ENCODE measurements at places on chromosomes 12 and 14.

- DNase-seq = no peak
These were observed 185.7 kb downstream of the DAD1 start for GRCh38 chr14:22403296-22403695.

DNA sequence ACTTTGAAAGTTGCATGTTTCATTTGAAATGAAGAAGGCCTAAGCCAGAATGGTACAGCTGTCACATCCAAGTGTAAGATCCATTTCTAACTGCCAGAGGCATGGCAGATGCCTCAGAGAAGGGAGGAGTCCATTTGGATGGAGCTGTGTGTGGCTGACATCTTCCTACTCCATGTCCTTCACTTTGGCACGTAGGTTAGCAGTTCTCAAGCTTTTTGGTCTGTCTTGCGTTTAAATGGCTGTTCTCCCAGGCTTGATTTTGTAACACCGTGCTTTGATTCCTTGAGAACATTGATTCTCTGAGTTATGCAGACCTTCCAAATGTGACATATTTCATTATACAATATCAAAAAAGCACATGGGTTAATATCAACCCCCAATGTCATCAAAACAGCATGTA lies 23.4 kb downstream of the EML1 start:
- DNase-seq = no peak

DNA sequence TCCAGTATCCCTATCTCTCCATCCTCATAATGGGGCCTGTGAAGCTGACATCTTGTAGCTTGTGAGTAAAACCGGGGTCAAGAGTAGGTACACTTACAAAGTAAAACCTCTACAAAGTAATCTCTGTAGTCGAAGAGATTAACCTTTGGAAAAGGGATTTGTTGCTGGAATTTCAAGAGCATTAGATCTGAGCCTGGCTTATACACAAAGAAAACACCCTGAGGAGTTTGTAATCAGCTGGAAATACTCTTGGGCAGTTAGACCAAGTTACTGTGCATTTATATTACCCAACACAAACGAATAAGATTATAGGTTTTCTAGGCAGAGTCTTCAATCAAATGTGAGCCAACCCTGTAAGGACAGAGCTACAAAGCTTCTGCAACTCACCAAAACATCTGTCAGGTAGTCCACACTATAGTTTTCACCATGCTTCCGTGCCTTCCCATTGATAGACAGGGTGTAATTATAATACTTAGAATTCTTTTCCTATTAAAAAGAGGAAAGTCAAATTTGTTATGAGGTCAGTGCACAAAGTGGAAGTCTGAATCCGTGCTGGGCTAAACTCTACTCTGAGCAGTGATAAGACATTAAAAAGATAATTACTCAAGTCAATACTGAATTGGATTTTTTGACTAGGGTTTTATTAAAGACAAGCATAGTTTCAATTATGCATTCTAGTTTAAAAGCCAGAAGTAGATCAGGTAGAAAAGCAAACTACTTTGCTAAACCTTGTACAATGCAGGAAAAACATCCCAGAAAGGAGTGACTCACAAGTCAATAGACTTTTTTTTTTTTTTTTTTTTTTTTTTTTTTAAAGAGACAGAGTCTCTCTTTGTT lies 14.6 kb downstream of the GNS start:
- DNase-seq = no peak

- no peak for DNase-seq
These were observed 207.9 kb downstream of the SLC16A7 start for GRCh38 chr12:59803735-59804134.

- no peak for DNase-seq
These were observed 2.8 kb downstream of the SLC5A8 start for GRCh38 chr12:101207086-101207780.

- DNase-seq = no peak
These were observed 26.9 kb downstream of the TEP1 start for GRCh38 chr14:20386276-20386855.

- no peak for DNase-seq
These were observed 14.2 kb upstream of the FZD10 start for GRCh38 chr12:130147875-130148596.

- DNase-seq = no peak
These were observed 82.1 kb downstream of the SPTSSA start for GRCh38 chr14:34379816-34380470.

DNA sequence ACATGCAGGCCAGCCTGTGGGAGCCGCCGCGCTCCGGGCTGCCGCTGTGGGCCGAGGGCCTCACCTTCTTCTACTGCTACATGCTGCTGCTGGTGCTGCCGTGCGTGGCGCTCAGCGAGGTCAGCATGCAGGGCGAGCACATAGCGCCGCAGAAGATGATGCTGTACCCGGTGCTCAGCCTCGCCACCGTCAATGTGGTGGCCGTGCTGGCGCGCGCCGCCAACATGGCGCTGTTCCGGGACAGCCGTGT lies 2.9 kb downstream of the TMEM121 start:
- DNase-seq = no peak

- DNase-seq = no peak
These were observed 23.8 kb upstream of the CATSPERB start for GRCh38 chr14:91755570-91756295.

DNA sequence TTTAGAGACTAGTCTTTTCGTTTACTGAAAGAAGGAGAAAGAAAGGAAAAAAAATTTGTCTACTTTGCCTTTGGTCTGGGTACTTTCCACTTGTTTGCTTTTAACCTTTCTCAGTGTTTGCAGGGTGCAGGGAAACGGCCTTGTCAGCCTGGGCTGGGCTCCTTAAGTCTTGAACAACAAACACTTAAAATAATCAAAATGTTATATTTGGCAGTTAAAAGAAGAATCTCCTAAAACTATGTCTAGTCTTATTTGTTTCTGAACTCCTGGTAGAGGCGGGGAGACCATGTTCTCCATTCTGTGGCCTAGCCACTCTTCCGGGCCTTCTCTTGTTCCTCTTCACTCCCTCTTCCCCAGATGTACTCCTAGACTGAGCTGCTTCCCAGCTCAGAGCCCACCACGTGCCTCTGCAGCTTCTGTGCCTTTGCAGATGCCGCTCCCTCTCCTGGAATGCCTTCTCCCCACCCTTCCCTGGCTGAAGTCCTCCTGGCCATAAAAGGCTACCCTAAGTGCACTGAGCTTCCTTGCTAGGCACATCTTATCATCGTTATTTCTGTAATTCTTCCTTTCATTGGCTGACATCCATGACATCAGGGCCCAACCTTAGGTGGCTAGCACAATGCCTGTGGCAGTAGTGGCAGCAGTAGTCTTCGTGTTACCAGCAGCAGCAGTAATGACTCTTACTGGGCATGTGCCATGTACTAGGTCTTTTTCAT lies 432.9 kb downstream of the ZFP36L1 start:
- DNase-seq = no peak

GRCh38 chr12:53128780-53129569 lies 25.7 kb downstream of the SOAT2 start:
- DNase-seq = no peak

- no peak for DNase-seq
These were observed 24.1 kb downstream of the ATP5MC2 start for GRCh38 chr12:53651737-53652136.

DNA sequence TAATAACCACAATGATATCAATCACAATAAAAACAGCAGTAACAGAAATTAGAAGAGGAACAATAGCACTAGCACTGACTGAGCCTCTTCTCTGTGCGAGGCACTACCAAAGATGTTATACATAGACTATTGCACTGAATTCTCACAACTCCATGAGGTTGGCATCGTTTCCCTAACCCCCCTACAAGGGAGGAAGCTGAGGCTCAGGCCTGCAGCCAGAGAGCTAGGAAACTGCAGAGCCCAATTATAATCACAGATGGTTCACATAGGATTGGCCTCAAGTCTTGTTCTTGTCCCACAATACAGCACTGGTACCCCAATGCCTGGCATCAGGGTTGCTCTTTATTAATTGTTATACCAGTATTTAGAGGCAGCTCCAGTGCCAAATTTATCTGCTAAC lies 278.0 kb downstream of the CEP128 start:
- no peak for DNase-seq

DNA sequence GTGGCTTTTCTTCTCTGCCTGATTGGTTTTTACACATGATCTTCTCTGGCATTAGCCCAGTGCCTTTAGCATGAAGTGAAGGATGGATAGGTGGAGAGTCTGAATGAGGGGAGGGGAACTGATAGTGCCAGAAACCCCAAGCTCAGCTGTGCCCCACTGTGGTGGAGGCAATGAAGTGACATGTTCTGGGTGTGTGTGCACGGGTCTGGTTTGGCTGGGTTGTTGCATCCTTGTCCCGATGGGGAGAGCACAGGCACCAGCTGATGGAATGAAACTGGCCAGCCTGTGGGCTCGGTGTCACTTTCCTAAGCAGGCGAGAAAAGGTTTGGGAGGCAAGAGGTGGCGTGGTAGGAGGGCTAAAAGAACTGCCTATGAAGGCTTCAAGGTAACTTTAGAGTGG lies 65.3 kb downstream of the CACNA1C start:
- no peak for DNase-seq

GRCh38 chr12:39646963-39647362 lies 27.4 kb upstream of the ABCD2 start:
- no peak for DNase-seq

- no peak for DNase-seq
These were observed 304.9 kb downstream of the ZFP36L1 start for GRCh38 chr14:68487805-68488590.

- DNase-seq = no peak
These were observed 417.1 kb upstream of the TMTC1 start for GRCh38 chr12:30200864-30201263.

DNA sequence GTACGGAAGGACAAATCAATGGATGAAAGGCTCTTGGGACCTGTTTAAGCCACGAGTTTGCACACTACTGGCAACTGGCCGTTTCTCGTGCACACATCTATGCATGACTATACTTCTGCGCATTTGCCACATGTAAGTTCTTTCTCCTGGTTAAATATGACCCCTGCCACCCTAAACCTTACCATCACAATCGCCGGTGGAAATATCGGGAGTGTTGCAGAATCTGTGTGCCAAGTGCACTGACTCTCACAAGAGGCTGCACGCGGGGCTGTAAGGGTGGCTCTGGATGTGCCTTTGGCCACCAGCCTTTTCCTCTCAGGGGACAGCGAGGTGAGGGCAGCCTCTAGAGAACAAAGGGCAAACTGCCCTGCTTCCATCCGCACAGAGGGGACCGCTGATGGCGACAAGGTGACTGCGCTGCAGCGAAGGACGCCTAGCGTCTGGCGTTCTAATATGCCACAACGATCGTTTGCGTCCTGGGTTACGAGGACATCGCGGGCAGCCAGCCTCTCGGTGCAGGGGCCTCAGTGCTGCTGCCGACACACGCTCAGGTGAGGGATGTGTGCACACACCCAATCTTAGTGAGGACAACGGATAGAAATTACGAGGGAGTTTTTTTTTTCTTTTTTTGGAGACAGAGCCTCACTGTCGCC lies 232.2 kb downstream of the PCNX1 start:
- no peak for DNase-seq

DNA sequence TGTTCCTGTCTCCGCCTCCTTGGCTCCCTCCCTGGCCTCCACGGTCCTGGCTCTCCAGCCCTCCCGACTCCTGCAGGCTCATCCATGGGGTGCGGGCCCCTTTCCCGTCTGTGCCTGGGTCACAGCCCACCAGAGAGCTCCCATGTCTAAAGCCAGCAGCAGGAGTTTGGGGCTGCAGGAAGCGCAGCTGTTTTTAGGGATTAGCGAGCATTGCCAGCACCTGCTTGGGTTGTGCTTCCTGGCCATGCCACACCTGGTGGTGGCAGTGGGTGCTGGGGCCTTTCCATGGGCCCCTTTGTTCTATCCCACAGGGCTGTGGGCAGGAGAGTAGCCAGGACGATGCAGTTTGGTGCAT lies 64.7 kb downstream of the KIF26A start:
- DNase-seq = no peak

- DNase-seq = no peak
These were observed 29.6 kb upstream of the HDAC7 start for GRCh38 chr12:47849261-47849660.

DNA sequence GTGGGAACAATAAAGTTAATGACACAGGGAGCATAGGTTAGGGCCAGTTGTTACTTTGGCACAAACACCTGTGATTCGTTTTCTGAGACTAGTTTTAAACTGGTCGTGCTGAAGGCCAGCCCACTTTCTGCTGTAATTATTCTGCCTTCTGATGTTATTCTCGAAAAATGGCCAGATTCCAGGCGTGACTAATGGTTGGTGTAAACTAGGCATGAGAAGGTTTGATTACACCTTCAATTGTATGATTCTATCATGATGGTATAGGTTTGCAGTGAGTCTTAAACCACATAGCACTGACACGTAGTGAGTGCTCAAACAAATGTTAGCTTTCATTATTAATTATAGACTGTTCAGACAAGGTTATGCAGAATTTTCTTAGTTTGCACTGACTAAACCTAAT lies 39.0 kb downstream of the CKB start:
- peak; percentile 84 for DNase-seq

DNA sequence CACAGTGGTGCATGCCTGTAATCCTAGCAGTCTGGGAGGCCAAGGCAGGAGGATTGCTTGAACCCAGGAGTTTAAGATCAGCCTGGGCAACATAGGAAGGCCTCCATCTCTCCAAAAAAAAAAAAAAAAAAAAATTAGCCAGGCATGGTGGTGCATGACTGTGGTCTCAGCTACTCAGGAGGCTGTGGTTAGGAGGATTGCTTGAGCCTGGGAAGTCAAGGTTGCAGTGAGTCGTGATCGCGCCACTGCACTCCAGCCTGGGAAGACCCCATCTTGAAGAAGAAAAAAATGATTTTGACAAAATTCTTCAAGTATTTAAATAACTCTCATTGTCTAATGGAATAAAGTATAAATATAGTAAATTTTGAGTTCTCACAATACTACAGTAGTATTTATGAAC lies 219.2 kb upstream of the SSTR1 start:
- DNase-seq = no peak

DNA sequence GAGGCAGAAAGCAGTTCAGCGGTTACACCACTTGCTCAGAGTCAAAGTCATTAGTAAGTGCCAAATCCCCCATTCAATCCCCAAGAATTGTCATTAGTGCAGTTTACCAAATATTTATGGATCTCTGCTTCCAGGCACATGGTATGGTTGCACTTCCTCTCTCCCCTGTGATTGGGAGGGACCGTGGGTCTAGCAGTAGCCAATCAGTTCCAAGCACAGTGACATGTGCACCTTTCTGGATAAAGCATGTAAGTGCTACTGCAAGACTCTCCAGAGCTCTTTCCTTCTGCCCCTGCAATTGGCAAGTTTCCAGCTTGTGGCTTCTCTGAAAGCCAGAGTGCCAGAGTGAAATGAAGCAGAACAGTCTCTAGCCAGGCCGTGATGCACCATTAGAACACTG lies 85.3 kb upstream of the FLRT2 start:
- no peak for DNase-seq

DNA sequence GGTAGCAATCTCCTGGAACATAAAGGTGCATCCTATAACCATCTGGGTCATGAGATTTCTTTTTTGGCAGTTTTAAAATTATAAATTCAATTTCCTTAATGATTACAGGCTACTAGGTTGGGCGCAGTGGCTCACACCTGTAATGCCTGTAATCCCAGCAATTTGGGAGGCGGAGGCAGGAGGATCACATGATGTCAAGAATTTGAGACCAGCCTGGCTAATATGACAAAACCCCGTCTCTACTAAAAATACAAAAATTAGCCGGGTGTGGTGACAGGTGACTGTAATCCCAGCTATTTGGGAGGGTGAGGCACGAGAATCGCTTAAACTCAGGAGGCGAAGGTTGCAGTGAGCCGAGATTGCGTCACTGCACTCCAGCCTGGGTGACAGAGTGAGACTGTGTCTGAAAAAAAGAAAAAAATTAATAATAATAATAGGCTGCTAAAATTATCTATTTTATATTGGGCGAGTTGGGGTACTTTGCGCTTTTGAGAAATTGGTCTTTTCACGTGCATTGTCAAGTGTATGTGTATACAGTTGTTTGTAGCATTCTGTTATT lies 17.2 kb upstream of the ARF6 start:
- DNase-seq = no peak
